DMS153 (cell line): ENCODE measurements at places on chromosomes 16 and 17.

GRCh38 chr16:5479926-5480325 is 382.3 kb upstream of the EEF2KMT start:
- no peak for DNase-seq

DNA sequence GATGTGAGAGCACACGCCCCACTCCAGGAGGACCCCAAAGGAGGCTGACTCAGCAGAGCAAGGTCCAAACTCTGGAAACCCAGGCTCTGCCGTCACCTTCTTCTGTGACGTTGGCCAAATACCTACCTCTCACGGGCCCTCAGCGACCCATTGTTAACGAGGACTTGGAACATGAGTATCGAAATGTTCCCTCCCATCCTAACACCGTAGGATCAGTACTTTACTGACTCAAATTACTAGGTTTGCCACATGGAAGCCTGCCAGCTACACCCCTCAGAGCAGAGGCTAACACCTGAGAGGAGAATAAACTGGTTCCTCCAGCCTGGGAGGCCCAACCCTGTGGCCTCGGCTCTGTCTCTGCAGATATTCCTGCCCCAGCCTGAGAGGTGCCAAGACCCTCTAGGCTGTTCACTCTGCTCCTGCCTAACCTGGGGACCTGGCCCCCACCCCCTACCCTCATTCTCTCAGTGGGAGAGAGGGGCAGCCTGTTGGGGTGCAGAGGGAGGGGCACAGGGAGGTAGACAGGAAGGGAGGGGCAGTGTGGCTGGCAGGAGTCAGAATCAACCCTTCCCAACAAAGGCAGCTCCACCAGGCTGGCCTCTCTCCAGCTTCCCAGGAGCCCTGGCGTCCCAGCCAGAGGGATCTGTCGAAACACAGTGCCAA is 4.4 kb downstream of the PITPNM3 start:
- DNase-seq: peak; percentile 15

- no peak for DNase-seq
Measured at GRCh38 chr17:28039251-28039650, 3.2 kb upstream of the NLK start.

DNA sequence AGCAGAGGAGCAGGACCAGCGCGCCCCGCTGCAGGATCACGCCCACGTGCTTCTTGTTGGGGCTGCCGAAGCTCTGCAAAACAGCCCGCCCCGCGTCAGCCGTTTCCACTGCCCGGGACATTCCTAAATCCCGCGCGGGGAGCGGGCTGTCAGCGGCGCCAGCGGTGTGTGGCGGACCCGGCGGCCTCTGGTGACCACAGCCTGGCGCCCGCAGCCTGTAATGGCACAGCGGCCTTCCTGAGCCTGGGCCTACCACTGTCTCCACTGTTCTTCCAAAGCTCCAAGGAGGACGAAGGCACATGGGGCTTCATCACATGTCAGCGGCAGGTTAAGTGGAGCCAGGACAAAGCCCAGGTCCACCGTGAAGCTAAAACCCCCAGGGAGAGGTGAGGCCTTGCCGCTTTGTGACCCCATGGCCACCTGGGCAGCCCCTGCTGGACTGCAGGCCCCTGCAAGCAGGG is 2.5 kb downstream of the SLC47A2 start:
- no peak for DNase-seq

DNA sequence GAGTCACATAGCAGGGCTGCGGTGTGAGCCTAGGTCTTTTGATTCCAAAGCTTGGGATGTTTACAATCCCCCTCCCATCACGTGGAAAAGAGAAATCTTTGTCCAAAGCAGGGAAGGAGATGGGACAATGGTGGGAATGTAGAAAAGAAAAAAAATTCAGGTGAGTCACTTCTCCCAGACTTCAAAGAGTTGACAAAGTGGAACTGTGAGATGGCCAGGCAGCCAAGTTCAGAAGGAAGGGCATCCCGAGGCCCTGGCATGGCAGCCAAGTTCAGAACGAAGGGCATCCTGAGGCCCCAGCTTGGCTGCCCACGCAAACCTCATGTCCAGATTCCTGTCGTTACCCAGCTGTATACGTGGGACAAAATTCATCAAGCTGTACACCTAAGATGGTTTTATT is 47.5 kb downstream of the FOXL1 start:
- DNase-seq: no peak

DNA sequence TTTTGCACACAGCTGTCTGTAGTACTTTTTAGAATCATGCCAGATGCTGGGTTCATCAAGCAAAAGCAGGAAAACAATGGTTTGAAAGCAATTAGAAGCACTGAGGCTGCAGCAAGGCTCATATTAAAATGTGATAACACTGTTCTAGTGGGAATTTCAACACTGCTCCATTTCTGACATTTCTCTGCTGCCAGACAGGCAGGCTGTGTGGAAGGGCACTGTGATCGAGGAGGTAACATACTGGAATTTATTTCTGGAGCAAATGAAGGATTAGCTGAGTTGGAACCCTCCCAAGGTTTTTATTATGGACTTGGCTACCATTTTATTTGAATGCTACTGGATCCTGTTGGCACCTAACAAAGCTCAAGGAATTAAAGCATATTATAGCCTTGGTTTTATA is 66.9 kb downstream of the SKAP1 start:
- DNase-seq: no peak

- DNase-seq: no peak
Measured at GRCh38 chr16:56611281-56611833, 3.0 kb downstream of the MT2A start.

DNA sequence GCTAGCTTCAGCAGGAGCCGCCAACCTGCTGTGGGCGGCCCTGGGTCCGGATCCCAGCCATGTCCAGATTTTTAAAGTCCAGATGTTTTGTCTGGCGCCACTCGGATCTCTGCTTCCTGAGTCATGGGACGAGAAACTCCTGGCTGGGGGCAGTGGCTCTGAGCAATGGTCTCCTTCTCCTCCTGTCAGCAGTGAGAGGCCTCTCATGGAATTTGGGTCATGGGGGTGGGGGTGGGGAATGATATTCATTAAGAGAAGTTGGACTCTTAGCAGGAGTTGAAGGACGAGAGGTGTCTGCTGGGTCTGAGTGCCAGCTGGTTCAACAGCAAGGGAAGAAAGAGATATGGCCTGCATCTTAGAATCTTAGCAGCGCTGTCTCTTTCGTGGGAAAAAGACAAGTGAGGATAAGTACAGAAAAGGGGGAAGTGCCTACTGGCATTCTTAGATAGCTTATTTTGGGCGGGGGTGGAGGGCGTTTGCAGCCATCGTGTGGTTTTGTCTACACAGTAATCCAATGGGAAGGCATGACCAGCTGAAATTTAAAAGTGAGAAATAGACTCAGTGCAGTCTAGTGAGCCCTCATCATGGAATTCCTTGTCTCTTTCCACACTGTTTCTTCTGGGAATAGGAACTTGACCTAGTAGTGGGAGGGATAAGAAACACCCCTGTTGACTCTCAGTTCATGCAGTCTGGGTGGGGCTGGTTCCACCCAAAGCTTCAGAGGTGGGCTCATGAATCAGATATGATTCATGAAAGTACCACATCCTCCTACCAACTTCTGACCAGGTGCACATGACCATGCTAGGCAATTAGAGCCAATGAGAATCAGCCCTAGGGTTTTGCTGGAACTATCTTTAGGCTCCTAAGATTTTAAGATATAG is 80.5 kb downstream of the MYH13 start:
- no peak for DNase-seq

DNA sequence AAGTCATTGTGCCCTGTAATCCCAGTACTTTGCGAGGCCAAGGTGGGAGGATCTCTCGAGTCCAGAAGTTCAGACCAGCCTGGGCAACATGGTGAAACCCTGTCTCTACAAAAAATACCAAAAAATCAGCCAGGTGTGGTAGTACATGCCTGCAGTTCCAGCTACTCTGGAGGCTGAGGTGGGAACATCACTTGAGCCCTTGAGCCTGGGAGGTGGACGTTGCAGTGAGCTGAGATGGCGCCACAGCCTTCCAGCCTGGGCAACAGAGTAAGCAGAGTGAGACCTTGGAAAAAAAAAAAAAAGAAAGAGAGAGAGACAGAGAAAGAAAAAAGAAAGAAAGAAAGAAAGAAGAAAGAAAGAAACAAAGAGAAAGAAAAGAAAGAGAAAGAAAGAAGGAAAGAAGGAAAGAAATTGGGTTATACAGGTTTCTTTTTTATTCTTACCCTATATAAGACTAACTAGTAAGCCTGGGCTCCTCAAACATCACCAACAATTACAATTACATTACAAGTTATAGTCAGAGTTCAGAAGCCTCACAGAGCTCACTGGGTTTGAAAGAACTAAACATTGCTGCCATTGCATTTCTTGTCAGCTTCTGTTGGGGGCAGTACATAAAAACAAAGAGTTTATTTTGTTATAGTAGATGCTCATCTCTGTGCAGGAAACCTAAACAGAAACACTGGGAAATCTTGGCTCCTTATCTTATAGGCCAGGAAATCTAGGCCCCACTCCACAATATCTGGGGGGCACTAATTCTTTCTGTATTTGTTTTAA is 6.7 kb upstream of the ABCA9 start:
- no peak for DNase-seq

DNA sequence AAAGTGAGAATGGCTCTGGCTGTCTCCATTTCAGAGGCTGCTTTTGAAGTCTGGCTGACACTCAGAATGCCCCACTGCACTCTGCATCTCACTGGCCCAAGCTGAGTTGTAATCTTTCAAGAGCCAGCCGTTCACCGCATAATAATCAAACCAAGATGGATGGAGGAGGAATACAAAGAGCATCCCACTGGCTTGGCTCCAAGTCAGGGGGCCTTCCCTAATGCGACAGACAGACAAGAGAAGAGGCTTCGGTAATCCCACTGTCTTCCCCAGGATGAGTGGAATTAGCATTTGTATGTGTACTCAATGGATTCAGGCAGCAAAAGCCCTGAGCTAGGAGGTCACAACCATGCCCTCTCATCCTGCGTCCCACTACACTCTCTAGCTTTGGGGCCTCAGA is 68.0 kb downstream of the CBLN1 start:
- no peak for DNase-seq

- no peak for DNase-seq
Measured at GRCh38 chr17:18017958-18018357, 21.0 kb downstream of the ATPAF2 start.

DNA sequence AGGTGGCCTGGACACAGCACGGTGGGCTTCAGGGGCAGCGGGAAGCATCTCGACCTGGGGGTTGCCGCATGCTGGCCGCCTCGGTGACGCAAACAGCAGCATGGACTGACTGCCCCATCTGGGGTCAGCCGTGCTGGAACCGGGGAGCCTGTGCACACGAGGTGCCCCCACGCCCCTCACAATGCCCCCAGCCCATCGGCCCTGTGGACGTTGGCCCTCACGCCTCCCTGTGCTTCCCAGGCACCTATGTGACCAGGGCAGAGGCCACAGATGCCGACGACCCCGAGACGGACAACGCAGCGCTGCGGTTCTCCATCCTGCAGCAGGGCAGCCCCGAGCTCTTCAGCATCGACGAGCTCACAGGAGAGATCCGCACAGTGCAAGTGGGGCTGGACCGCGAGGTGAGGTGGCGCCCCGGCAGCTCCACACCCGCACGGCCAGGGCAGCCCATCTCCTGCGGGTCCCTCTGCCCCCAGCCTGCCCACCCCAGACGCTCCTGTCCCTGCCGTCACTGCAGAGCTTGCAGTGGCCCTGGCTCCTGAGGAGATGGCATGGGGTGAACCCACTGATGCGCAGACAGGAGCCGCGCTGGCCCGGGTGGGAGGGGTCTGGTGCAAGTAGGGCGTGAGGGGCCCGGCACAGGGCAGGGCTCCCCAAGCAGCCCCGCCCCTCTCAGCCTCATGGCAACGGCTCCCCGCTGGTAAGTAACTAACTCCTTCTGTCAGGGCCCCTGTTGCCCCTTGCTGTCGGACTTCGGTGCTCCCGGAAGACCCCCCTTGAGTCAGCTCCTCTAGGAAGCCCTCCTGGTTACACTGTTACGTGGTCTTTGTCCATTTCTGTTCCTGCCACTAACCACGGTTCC is 13.6 kb downstream of the CDH15 start:
- DNase-seq: no peak

GRCh38 chr16:85363881-85364280 is 249.2 kb upstream of the GSE1 start:
- DNase-seq: no peak

- DNase-seq: no peak
Measured at GRCh38 chr16:25888868-25889267, 197.1 kb downstream of the HS3ST4 start.

- peak; percentile 21 for DNase-seq
Measured at GRCh38 chr17:2050300-2051060, 4.4 kb upstream of the HIC1 start.

DNA sequence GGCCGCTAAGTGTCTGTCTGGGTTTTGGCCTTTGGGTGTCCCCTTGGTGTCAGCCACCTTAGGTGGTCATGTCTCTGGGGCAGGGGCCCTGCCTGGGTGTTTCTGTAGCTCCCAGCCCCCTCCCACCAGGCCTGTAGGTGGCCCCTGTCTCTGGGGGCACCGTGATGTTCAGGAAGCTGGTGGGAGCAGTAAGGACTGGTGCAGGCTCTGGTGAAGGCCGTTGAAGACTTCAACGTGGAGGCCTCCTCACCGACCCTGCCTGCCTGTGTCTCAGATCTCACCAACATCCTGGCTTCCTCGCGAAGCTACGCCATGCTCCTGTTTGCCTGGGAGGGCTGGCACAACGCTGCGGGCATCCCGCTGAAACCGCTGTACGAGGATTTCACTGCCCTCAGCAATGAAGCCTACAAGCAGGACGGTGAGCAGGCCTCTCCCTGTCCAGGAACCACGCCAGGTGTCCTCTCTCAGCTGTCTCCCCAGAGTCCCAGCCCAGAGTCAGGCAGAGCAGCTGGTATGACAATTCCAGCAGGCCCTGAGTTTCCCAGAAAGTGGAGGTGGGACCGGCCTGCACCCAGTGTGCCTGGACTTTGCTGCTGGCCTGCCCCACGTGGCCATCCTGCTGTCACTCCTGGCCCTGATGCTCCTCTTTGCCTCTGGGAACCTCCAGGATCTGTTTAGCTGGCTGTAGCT is 2.8 kb downstream of the ACE start:
- peak; percentile 62 for DNase-seq

GRCh38 chr17:29012535-29012934 is 6.7 kb upstream of the SEZ6 start:
- DNase-seq: no peak

- DNase-seq: peak; percentile 73
Measured at GRCh38 chr17:76262732-76263344, 2.3 kb upstream of the UBALD2 start.

- no peak for DNase-seq
Measured at GRCh38 chr16:81738783-81739496, 40.2 kb upstream of the PLCG2 start.

GRCh38 chr16:51971184-51971583 is 575.8 kb downstream of the TOX3 start:
- DNase-seq: no peak
